NCI-H510A (cell line): ENCODE measurements at places on chromosomes 7 and 10.

DNA sequence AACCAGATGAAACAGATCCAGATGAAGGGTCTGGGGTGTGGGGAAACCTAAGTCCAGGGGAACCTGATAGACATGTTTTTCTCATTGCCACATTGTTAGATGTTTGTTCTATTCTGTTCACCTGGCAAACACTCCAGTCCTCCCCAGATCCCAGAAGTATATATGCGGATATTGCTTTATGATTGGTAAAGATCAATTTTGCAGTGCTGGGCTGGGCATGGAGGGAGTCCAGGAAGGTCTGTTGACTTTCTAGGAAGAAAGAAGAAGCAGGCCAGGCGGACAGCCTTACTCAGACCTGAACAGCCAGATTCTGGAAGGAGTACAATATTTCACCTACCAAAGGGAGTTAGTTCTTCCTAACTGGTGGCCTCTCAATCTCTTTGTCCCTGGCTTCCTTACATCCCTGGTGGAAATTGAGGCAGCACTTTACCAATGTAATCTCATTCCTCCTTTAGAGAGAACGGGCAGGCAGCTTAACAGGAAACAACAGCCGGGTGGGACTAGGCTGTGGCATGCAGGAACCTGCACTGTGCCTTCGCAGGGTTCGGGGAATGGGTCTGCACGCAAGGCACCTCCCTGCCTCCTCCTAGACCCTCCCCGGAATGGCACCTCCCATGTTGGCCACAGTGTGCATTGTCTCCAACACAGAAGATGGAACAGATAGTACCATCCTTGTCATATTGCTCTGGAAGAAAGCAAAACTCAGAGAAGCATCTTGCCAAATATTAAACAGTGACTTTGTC, 930 bp downstream of the GIMAP6 start:
- DNase-seq: no peak

- no peak for DNase-seq
These were observed 30.5 kb upstream of the CPXM2 start for GRCh38 chr10:123922126-123922525.

GRCh38 chr7:18760046-18760445, 264.5 kb downstream of the HDAC9 start:
- DNase-seq: no peak

DNA sequence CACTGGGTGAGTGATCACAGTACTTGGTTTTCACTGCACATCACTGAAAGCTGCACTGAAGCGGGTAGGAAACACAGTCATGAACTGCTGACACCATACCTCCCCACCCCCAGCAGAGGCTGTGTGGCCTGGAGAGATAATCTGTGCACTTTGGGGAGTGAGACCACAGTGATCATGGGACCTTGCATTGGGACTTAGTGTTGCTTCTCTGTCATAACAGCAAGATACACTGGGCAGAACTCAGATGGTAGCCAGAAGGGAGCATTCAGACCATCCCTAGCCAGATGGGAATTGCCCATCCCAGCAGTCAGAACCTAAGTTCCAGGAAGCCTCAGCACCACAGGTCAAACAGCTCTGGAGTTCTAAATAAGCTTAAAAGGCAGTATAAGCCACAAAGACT, 346.4 kb upstream of the TMEM229A start:
- DNase-seq: no peak

DNA sequence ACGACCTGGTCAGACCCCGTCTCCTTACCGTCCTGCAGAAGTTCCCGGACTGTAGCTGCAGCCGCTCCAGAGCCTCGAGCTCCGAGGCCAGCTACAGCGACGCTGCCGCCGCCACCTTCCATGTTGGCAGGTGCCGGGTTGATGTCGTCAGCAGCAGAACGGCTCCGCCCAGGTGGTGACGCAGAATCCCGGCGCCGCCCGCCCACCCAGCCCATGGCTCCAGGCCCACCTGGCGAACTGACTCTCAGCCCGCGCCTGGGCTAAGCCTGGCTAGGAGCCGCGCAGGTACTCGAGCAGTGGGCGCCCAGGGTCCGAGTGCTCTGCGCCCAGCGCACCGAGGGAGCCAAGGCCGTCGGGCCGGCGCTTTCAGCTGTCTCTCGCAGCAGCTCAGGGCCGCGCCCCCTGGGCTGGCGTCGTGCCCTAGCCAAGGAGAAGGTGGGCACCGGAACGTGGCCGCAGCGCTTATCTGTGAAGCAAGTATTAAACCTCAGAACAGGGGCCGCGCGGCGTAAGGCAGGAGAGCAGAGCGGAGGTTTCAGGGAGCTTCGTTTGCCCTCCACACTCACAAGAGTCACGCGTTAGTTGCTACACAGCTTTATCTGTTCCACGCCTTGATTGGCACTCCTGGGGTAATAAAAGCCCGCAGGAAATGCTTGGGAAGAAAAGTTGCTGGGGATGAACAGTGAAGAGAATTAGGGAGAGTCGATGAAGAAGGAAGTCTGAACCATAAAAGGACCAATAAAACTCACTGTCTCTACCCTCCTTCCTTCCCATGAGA, at the start of the genes COG5 and DUS4L:
Gene COG5, minus strand, starts transcription at position 146 of the 778 bp plus-strand sequence. Its CDS starts 24 bp downstream, at position 122.
Gene DUS4L, plus strand, starts transcription at position 197 of the 778 bp plus-strand sequence. CDS start 3,100 bp downstream, outside the sequence.
- peak; percentile 61 for DNase-seq

- no peak for DNase-seq
These were observed 319.4 kb upstream of the FZD8 start for GRCh38 chr10:35961501-35961900.

- DNase-seq: no peak
These were observed 52.0 kb downstream of the KIF5B start for GRCh38 chr10:32004161-32004591.

- DNase-seq: no peak
These were observed 472.0 kb upstream of the AKR1E2 start for GRCh38 chr10:4353964-4354363.

DNA sequence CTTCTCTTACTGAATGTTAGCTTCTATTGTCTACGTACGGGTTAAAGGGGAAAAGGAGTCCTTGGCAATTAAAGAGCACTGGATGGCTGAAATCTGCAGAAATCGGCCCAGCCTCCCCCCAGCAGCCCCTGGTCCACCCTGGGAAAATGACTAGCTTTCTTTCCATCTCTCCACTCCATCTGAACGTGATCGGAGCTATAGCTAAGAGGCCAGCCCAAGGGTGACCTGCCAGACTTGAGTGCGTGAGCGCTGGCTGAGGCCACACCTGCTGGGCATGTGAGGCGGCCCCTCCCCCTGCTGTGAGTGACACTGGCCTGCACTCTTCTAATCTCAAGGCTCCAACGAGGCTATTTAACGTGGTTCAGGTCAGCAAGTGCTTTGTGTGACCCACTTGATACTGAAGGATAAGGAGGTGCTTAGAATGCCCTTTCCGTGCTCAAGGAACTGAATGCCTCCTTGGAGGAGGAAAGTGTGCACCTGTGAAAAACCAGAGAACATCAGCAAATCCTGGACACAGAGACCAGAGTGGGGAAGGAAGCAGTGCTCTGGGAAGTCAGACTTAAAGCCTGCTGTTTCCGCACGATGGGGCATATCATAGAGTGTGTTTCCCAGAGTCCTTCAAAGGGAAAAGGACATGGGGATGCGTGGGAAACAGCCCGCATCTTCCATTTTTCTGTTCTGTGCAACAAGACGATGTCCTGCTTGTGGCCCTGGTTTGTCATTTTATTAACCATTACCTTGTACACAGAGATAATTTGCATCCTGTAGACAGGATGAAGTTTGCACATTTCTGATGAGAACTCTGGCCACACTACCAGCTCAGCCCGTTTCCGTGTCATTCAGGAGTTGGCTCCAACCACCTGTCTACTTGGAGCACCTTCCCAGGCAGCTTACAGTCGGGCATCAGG, 12.5 kb upstream of the MNX1 start:
- DNase-seq: peak; percentile 85

GRCh38 chr7:12583176-12583575, 12.7 kb downstream of the SCIN start:
- no peak for DNase-seq

- DNase-seq: no peak
These were observed 47.3 kb downstream of the DGKB start for GRCh38 chr7:14855033-14855794.

- DNase-seq: no peak
These were observed 19.6 kb upstream of the ASCC1 start for GRCh38 chr10:72235544-72236279.

DNA sequence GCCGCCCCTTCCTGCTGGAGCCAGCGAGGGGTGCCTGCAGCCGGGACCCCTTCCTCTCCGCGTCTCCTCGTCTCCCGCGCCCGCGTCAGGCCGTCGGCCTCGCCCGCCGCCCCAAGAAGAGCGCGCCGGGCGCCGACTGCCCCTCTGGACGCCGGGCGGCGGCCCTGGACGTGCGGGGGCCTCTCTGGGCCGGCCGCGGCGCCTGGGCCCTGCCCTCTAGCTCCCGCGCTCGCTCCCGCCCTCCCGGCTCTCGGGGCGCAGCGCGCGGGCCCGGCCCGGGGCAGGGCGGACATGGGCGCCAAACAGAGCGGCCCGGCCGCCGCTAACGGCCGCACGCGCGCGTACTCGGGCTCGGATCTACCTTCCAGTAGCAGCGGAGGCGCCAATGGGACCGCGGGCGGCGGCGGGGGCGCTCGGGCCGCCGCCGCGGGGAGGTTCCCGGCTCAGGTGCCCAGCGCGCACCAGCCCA, 704 bp downstream of the ZNRF2 start:
- peak; percentile 48 for DNase-seq
